ENCODE measurements at places on chromosomes 7 and 10. TPM values are rescaled to one million over a fixed set of nuclear protein-coding genes. Genes with fewer than 3 reads are reported as not detected.

ATP6V1F gene
- total RNA-seq: 140 TPM

CASP2 gene
- 122 TPM for total RNA-seq

PNLIPRP3 gene
- not detected for total RNA-seq

NAMPT gene
- 134 TPM for total RNA-seq

TCAF2 gene
- total RNA-seq: 50.8 TPM

PCLO gene
- total RNA-seq: not detected

LHPP gene
- 20.7 TPM for total RNA-seq

TLL2 gene
- not detected for total RNA-seq

IGFBP3 gene
- total RNA-seq: 13.2 TPM

CCM2 gene
- total RNA-seq: 130 TPM

TMEM176B gene
- not detected for total RNA-seq

RHBDD2 gene
- total RNA-seq: 51.7 TPM

CH25H gene
- total RNA-seq: not detected

ANKRD61 gene
- total RNA-seq: 0.20 TPM

PKD2L1 gene
- 0.18 TPM for total RNA-seq

SFMBT2 gene
- total RNA-seq: 27.0 TPM

Measured in activated CD4-positive, alpha-beta memory T cell treated with anti-CD3 and anti-CD28 coated beads, Interleukin-2, amount 10 ng/mL, durations not matched to agents 7 days and 5 days (primary cell).